ENCODE measurements at places on chromosomes 16 and 17. TPM values are rescaled to one million over a fixed set of nuclear protein-coding genes. Genes with fewer than 3 reads are reported as not detected.

FKBP10 gene
- total RNA-seq, result 0.92 TPM

CACNG1 gene
- not detected for total RNA-seq

KRT33A gene
- not detected for total RNA-seq

ACSM2A gene
- total RNA-seq, result not detected

RDM1 gene
- total RNA-seq, result 6.5 TPM

SLC16A5 gene
- total RNA-seq, result 187 TPM

IGFALS gene
- total RNA-seq, result not detected

HMOX2 gene
- 103 TPM for total RNA-seq

DNAAF8 gene
- 1.8 TPM for total RNA-seq

CFAP52 gene
- not detected for total RNA-seq

KRTAP4-1 gene
- not detected for total RNA-seq

DDX52 gene
- 141 TPM for total RNA-seq

SLFN12L gene
- total RNA-seq, result 0.14 TPM

CA7 gene
- not detected for total RNA-seq

ABCC11 gene
- 0.56 TPM for total RNA-seq

NPW gene
- total RNA-seq, result 1.5 TPM

ADAP2 gene
- 2.1 TPM for total RNA-seq

WFDC1 gene
- total RNA-seq, result 0.47 TPM

CCL23 gene
- not detected for total RNA-seq

All from Calu3 (cell line).